ENCODE measurements at places on chromosomes 13 and 19.

GRCh38 chr13:102555914-102556553 is 40.8 kb upstream of the TPP2 start:
- no peak for DNase-seq

GRCh38 chr13:50016444-50016843 is 1.2 kb downstream of the KCNRG start:
- no peak for DNase-seq

DNA sequence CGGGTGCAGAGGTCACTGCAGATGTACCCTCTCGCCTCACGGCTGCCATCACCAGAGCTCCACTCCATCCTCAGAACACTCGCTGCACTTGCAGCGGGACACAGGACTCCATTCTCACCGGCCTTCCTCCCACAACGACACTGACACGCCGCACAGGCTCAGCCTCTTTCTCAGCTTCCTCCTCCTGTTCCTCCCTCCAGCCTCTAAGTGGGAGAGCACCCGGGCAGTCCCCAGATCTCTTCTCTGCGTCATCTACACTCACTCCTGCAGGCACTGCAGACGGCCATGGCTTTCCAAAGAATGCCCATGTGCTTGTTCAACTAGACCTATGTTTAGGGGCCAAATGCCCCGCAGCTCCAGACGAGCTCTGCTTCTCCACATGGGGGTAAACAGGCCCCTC is 14.3 kb upstream of the FKRP start:
- DNase-seq, result no peak

- DNase-seq, result no peak
Observed at GRCh38 chr19:9306443-9306842, 3.2 kb downstream of the ZNF699 start.

- DNase-seq, result no peak
Observed at GRCh38 chr13:81041761-81042160, 700.8 kb upstream of the SPRY2 start.
